ENCODE measurements at places on chromosomes 1 and 21.

DNA sequence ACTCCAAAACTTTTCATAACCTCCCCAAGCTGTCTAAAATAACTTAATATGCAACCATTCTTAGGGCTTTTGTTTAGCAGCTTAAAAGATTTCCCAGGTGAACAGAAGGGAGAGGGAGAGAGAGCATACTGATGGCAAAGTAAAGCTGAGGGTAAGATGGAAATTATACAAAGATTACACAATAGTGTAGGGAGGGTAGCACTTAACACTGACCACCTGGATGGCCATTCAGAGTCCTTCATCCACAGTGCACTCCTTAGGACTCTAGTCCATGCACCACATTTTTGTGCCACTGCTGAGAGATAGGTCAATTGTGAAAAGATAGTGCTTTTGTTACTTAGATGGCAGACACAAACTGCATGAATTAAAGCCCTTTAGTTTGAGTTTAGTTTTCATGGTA is 574.6 kb downstream of the LMO4 start:
- no peak for DNase-seq

- no peak for DNase-seq
These were observed 975.6 kb downstream of the NCAM2 start for GRCh38 chr21:21973806-21974205.

- no peak for DNase-seq
These were observed 3.2 kb downstream of the LRRC42 start for GRCh38 chr1:53949023-53949990.

DNA sequence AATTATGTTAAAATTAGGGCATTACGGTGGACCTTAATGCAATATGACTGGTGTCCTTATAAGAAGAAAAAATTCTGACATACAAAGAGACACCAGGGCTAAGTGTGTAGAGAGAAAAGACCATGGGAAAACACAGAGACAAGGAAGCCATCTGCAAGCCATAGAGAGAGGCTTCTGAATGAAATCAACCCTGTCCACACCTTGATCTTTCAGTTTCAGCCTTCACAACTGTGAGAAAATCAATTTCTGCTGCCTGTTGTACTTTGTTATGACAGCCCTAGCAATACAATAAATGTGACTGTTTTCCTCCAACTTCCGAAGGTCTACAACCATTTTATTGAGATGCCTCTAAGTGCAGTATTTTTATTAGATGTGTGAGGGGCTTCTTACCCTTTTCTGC is 1407.2 kb downstream of the MRPL39 start:
- DNase-seq = no peak

GRCh38 chr21:28922368-28922767 is 70.3 kb downstream of the LTN1 start:
- no peak for DNase-seq

DNA sequence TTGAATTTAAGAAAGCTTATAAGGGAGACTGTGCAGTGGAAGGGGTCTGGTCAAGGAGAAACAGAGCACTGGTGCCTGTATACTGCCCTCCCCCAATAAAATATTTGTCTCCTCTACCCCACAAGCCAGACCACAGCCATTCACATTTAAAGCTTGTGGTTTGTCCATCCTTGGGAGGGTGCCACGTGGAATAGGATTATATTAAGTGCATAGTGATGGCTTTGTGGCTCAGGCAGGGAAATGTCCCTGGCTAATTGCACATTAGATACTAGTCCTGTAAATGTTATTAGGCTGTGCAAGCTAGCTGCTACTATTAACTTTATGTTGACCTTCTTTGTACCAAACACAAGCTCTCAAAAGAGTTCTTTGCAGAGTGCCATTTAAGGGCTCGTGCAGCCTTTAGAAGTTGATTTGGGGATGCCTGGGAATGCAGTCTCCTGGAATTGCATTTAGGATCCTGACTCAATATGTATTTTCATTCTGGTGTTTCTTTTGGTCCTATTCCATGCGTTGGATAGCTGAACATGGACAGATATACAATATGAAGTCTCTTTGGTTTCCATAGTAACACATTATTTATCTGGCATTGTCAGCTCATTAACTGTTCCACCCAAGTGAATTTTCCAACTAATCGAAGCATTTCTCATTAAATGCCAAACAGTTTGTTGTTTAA is 210.6 kb downstream of the ROR1 start:
- DNase-seq = no peak

DNA sequence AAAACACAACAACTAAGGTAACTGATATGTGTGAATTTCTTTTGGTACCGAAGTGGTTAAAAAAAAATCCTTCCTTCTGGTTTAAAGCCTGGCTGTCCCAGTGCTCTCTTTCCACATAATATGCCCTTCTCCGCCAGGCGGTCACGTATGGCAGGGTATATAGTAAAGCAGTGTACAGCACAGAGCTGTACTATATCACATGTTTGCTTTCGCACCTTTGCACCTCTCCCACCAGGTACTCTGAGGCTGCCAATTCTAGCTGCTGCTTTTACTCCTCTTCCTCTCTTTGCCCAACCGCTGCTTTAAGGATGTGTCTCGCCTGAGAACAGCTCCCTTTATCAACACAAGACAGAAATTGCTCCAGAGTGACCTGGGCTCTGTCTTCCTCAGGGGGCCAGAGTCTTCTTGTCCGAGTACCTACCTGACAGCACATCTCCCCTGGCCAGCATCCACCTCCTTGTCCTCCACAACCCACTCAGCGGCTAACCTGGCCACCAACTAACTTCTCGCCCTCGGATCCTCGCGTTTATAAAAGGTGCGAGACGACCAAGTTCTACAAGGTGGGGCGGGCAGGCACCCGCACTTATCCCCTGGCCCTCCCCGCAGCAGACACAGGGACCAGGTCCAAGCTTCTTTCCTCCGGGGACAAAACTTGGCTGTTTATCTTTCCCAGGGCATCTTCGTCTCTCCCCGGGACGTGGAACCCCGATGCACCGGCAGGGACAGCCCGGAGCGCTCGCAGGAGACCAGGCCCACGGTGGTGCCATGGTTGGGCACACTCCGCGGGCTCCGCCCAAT is 1.6 kb downstream of the COLGALT2 start:
- no peak for DNase-seq

- DNase-seq = no peak
These were observed 178.9 kb downstream of the HS2ST1 start for GRCh38 chr1:87093286-87093685.

DNA sequence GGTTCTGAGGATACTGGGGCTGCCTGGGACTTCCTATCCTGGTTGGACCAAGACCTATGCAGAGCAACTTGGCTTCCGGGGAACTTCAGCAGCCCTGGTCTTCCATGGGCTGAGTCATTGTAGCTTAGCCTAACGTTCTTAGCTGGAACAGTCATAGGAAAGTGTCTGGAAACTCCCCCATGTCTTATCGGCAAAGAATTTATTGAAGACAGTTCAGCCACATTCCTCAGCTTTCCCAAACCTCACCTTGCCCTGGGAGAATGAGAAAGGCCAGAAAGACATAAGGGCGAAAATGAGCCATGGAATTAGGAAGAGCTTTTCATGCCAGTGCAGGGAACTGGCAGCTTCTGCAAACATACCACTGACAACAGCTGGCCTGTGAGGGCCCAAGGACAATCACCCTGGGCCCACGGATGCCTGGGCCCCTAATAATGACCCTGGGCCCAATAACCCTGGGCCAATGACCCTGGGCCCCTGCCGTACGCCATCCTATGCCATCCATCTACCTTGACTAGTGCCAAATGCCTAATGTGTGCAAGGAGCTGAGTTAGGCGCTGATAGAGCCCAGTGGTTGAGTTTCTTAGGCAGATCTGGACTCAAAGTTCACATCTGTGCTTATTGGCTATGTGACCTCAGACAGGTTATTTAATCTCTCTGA is 114.4 kb upstream of the GADD45A start:
- no peak for DNase-seq

- no peak for DNase-seq
These were observed 16.3 kb upstream of the TMEM54 start for GRCh38 chr1:32917521-32917920.
